ENCODE measurements at places on chromosomes 3 and 15.

GRCh38 chr3:147195887-147196286 lies 210.5 kb downstream of the ZIC4 start:
- DNase-seq, result no peak

GRCh38 chr15:26182441-26182840 lies 319.3 kb upstream of the ATP10A start:
- DNase-seq, result no peak

GRCh38 chr3:123352134-123352554 lies 96.7 kb downstream of the ADCY5 start:
- DNase-seq, result no peak

DNA sequence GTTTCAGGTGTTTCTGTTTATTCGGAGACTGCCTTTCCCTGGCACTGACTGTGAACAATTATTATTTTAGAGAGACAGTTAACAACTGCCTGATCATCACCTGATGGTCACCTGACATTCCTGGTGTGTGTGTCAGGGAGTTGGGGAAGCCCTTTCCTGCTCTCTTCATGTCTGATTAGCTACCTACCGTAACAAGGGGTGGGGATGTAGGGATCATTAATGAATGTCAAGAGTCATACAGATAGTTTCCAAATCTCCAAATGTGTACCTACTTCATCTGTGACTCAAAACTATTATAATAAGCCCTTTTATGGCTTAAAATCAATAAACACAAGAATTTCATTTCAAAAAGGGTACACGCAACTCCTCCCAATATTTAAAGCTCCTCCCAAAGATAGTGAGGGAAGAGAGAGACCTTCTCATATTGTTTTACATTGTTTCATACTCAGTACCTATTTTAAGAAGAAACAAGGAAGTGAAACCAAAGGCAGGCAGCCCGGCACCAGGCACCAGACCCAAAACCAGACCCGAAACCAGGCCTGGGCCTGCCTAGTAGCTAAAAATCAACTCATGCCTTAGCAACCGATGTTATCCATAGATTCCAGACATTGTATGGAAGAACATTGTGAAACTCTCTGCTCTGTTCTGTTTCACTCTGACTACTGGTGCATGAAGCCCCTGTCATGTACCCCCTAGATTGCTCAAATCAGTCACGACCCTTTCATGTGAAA lies 844.9 kb upstream of the ALCAM start:
- DNase-seq, result no peak

GRCh38 chr3:127217596-127218453 lies 24.9 kb downstream of the PRR23E start:
- DNase-seq, result peak; percentile 30

GRCh38 chr3:9669720-9670432 lies 20.6 kb downstream of the MTMR14 start:
- DNase-seq, result peak; percentile 58

- no peak for DNase-seq
Measured at GRCh38 chr3:165653130-165653778, 184.0 kb downstream of the BCHE start.

DNA sequence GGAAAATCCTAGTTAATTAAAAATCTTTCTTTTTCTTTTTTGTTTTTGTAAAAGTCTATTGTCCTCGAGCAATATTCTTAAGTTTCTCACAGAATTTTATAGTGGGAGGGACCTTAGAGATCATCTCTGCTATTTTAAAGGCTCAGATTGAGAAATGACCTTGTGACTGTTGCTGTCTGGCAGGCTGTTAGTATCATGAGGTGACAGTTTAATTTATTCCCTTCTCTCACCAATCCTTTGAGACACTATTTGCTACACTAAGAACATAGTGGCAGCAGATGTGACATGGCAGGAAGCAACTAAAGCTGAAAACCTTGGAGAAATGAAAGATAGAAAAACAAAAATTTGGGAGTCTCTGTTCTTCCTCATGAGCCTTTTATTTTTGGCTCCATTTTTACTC lies 24.9 kb downstream of the APPL1 start:
- DNase-seq, result no peak

DNA sequence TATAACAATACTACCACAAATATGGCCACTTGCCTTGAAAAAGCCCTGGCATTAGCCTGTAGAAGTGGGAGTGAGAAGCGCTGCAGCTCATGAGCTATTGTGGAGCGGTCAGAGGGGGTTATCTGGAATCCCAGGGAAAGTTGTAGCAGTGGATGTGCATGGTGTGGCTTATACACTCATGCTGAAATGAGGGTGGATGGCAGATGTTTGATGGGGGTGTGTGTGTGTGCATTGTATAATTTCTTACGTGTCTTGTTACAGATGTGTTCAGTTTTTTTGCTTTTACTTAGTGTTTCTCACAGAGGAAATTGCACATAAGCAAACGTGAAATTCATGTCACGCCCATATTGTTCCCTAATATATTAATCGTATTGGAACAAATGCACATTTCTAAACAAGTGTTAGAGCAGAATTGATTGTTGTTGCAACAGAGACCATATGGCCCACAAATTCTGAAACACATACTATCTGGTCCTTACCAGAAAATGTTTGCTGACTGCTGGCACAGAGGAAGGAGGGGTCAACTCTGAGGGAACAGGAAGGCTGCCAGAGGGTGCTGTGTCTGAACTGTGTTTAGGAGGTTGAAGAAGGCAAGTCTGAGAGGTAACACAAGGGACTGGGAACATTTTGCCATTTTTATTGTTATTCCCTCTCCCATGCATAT lies 200.0 kb upstream of the CFAP20DC start:
- DNase-seq, result no peak

- DNase-seq, result no peak
Measured at GRCh38 chr15:68484696-68485400, 52.9 kb upstream of the ITGA11 start.

DNA sequence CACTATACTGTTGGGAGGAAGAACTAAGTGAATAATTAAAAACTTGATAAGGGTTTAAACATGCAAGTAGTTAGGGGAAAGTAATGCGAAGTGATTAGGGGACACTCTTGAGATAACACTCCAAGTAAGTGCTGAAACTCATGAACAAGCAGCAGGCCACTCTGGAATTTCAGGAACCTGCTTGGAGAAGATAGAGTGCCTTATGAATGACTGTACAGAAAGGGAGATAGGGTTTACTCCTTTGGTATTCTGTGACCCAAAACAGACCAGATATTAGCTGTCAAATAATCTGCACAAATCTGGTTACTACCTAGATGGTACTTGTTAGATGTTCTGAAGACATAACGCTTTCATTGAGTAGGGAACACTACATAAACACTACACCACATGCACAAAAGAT lies 85.6 kb downstream of the FRMD4B start:
- DNase-seq, result no peak

GRCh38 chr15:89670971-89671560 lies 8.1 kb downstream of the PLIN1 start:
- DNase-seq, result no peak

DNA sequence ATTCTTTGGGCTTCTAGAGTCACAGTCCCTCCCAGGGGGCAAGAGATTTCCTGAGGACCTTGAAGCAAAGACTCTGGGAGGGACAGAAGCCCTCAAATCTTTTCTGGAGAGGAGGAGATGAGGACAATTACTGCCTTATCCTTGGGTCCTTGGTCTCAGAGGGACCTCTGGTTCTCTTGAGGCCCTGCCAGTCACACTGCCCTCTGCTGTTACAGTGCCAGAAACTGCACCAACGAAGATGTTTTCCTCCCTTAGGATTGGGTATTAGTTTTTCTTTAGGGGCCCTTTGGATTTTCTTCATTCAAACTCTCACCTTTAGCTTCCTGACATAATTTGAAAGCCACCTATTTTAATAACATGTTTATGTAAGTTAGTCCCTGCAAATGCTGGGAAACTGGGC lies 58.2 kb upstream of the SCN5A start:
- DNase-seq, result no peak

- no peak for DNase-seq
Measured at GRCh38 chr15:87576486-87577176, 679.9 kb downstream of the NTRK3 start.

GRCh38 chr15:41556677-41557076 lies 2.3 kb upstream of the TYRO3 start:
- DNase-seq, result no peak

- DNase-seq, result no peak
Measured at GRCh38 chr3:176987901-176988650, 209.2 kb downstream of the TBL1XR1 start.

GRCh38 chr15:64530472-64530871 lies 70.1 kb downstream of the ZNF609 start:
- DNase-seq, result no peak

DNA sequence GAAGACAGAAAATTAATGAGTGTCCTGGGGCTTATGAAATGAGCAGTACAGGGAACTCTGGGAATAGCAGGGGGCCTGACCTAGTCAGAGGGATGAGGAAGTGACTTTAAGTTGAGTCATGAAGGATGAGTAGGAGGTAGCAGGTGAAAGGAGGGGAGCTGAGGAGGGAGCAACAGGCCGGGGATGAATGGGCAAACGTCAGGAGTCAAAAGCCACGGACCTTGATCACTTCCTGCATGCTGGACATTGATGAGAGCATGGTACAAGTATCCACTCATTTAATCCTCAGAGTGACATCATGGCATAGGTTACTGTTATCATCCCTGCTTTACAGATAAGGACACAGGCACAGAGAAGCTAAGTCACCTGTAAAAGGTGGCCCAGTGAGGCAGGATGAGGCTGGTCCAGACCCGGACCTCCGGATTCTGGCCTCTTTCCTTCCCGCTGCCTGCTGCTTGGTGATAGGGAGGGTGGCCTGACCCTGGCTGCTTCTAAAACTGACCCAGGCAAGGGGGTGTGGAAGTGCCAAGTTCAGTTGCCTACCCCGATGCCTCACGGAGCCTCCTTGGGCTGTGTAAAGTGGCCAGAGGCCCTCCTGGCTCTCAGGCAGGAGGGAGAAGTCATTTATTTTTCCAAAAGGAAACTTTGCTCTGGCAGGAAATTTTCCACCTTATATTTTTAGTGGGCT lies 7.6 kb downstream of the CORO2B start:
- peak; percentile 56 for DNase-seq

DNA sequence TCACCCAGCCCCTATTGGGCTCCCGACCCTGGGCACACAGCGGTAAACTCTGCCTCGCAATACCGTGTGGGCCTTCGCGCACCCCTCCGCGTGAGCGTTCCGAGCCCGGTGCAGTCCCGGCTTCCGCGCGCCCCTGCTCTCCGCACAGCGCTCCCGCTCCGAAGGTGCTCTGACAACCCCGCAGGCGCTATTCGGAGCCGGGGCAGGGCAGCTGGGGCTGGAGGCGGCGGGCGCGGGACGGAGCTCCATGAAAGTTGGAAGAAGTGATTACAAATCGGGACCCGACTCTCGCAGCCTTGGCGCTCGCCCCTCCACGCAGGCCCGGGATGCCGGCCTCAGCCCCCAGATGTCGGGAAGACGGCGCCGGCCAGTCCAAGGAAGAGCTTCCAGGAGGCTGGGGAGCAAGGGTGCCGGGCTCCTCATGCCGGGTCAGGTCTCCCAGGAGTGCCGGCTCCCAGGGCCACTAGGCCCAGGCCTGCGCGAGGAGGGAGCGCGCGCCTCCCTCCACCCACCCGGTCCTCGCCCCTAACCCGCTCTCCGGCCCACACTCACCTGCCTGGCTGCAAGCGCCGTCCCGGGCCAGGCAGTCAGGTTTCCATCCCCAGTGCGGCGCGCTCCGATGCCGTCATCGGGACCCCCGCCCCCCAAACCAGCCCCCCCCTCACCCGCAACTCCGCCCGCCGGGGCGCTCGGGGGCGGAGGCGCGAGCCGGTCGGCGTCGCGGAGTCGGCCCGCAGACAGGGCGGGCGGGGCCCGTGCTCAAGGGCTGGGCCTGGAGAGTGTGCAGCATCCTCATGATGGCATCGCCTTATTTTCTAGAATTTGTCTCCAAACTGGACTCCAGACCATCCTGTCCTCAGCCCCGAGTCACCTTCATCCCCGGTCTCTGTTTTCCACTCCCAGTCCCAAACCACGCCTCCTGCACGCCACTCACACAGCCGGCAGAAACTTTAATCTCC lies at the start of gene KIF7:
KIF7 (minus strand) TSS at position 621 of the 959 bp plus-strand sequence. CDS start 2,537 bp downstream, outside the sequence.
- DNase-seq, result no peak

DNA sequence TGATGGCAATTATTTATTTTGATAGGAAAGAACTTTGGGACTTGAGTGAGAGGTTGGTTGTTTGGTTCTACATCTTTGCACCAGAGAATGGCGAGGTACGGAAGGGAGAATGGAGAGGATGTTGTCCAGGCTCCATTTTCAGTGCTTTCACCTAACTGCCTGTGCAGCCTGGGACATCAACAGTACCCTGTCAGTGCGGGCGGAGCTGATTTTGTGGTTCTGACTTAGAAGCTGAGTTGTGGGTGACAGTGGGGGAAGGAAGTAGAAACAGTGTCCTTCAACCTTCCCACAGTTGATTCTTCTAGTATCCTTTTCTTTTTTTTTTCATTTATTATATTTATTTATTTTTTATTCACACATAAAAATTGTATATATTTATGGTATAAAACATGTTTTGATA lies 95.3 kb downstream of the TIGIT start:
- DNase-seq, result no peak

DNA sequence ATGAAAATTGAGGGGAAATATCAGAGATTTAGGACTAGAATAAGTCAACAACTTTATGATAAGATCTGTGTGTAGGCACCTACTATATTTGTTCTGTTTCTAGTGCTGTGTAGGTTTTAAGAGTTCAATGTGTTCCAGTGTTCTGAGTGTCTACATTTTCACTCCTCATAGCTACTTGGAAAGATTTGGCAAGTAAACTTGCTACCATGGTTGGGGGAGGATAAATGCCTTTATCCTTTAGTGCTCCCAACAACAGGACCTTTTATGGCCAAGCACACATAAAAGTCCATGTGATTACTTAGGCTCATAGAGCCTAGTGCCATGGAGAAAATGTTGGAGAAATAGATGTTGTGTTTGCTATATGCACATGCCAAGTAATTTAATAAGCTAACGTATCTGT lies 64.0 kb downstream of the LYSMD4 start:
- no peak for DNase-seq

DNA sequence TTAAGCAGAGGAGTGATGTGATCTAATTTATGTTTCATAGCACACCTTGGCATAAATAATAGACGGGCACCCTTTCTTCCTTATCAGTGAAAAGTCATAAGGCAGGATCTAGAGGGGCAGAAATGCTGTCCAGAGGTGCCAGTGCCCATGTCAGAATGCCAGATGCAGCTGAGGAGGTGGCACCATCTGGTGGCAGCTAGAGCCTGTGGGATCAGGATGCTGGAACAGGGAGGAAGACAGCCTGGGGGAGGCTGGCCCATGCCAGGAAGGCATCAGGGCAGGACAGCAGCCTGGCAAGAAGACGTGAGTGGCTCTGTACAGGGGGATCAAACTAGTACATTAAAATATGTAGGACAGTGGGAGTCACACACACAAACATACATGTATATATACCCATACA lies 16.5 kb downstream of the MYH15 start:
- DNase-seq, result no peak

GRCh38 chr3:197456261-197457091 lies 99.3 kb downstream of the BDH1 start:
- peak; percentile 61 for DNase-seq

DNA sequence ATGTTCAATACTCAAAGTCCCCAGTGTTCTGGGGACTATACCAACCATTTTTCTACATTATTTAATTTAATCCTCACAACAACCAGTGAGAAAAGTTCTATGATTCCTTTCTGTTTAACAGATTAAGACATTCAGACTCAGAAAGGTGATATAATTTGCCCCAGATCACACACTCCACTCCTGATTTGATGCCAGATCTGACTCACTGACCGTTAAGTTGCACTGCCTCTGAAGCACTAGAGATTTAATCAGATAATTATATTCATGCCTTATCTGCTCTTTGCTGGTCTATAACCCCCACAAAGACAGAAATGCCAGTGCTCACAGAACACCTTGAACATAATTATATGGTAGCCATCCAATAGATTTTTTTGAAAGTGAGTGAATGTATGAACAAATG lies 501.0 kb downstream of the IGSF11 start:
- DNase-seq, result no peak

- DNase-seq, result no peak
Measured at GRCh38 chr3:100209948-100210771, 50.6 kb upstream of the TBC1D23 start.

All from HFF-Myc (cell line).